Endothelial cell of umbilical vein (primary cell): ENCODE measurements at places on chromosomes 5 and 9. TPM values are rescaled to one million over a fixed set of nuclear protein-coding genes. Genes with fewer than 3 reads are reported as not detected.

Gene PFN3
- polyA plus RNA-seq = not detected in 2 replicates

Gene RAB3C
- polyA plus RNA-seq = 0.22 and 0.66 TPM in 2 replicates

DNA sequence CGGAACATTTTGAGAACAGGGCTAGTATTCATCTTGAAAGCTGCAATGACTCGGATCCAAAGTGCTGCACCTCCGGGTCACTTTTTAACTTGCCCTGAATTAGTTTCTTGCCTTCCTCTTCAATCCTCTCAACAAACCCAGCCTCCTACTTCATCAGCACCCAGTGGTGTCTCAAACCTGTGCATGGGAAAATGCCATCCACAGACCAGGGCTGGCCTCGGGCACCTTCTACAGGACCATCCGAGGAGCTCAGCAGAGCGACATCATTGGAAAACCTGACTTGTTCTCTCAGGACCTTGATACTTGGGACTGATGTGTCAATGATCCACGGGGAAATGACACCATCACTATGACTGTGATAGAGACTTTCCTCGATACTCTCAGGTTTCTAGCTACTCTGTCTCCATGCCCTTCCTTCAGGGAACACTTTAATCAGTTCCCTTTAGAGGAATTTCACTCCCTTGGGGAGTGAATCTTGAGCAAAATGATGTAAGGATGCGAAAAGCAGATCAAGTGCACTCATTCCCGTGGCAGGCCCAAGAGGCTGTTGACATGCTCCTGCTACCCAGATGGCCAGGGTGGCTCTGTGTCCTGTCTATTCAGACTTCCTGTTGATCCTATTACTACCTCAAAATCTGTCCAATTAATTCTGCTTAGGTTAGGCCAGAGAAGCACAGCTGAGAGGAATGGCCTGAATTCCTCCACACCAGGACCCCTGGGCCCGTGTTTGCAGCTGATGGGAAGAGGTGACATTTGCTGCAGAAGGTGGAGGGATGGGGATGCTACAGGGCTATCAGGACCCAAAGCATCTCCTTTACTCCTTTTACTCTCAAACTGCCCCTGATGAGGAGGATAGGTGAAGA, 96.5 kb upstream of the SLC25A48 start:
- DNase-seq = no peak
- H3K4me3 ChIP-seq = no peak overlapping the region

DNA sequence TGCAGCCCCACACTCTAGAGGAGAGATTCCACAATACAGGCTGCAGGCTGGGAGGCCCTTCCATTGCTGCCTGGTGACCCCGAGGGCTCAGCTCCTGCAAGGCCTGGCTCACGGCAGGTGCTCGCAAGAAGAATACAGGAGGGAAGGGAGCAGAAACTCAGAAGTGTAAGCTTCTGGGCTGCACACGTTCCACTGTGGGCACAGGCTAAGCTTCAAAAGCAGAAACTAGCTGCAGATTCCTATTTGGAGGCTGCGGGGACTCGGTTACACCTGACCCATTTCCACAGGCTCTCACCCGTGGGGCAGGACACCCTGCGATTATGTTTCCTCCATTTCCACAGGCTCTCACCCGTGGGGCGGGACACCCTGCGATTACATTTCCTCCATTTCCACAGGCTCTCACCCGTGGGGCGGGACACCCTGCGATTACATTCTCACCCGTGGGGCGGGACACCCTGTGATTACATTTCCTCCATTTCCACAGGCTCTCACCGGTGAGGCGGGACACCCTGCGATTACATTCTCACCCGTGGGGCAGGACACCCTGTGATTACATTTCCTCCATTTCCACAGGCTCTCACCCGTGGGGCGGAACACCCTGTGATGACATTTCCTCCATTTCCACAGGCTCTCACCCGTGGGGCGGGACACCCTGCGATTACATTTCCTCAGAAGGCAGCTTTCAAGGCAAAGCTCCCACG, 10.3 kb downstream of the LPCAT1 start:
- no peak for DNase-seq
- H3K4me3 ChIP-seq = no peak overlapping the region
- H3K27me3 ChIP-seq = no peaks in the 10 kb centered on the region

- H3K27me3 ChIP-seq = peaks cover 6% of the 10 kb centered on the region
- H3K4me1 ChIP-seq = no peaks in the 10 kb centered on the region
- peak; percentile 64 for DNase-seq
- H3K36me3 ChIP-seq = no peaks in the 10 kb centered on the region
- no peak overlapping the region for H3K27ac ChIP-seq
- no peak overlapping the region for H3K4me3 ChIP-seq
These were observed 66.5 kb upstream of the HSPA9 start for GRCh38 chr5:138641547-138642298.

- peaks cover 42% of the 10 kb centered on the region for H3K4me1 ChIP-seq
- H3K27ac ChIP-seq = peak overlapping the region; percentile 71
- H3K27me3 ChIP-seq = no peaks in the 10 kb centered on the region
- H3K4me3 ChIP-seq = no peak overlapping the region
- peaks cover 25% of the 10 kb centered on the region for H3K36me3 ChIP-seq
- DNase-seq = peak; percentile 82
These were observed 27.3 kb downstream of the ANP32B start for GRCh38 chr9:98010445-98010844.

DNA sequence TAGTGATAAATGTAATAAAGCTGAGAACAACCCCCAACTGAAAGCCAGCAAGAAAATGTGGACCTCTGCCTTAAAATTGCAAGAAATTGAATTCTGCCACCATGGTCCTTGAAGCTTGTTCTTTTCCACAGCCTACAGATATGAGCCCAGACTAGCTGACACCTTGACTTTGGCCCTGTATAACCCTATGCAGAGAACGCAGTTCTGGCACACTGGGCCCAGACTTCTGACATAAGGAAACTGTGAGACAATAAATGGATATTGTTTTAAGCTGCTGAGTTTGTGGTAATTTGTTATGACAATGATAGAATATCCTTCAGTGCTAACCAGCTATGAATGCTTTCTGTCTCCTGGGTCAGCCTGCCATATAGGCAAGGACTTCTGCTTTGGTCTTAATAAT, 315.6 kb upstream of the RIOK2 start:
- no peaks in the 10 kb centered on the region for H3K4me1 ChIP-seq
- H3K27ac ChIP-seq = no peak overlapping the region
- no peaks in the 10 kb centered on the region for H3K27me3 ChIP-seq
- H3K36me3 ChIP-seq = no peaks in the 10 kb centered on the region
- H3K4me3 ChIP-seq = no peak overlapping the region

- no peak overlapping the region for H3K4me3 ChIP-seq
- H3K27me3 ChIP-seq = no peaks in the 10 kb centered on the region
- no peak for DNase-seq
- H3K27ac ChIP-seq = no peak overlapping the region
- H3K4me1 ChIP-seq = peaks cover 8% of the 10 kb centered on the region
These were observed 5.0 kb upstream of the SPARC start for GRCh38 chr5:151691706-151692105.

GRCh38 chr9:38119560-38120236, 50.7 kb upstream of the SHB start:
- H3K36me3 ChIP-seq = no peaks in the 10 kb centered on the region
- H3K27me3 ChIP-seq = peaks cover under 1% of the 10 kb centered on the region
- no peak overlapping the region for H3K4me3 ChIP-seq
- H3K4me1 ChIP-seq = no peaks in the 10 kb centered on the region

DNA sequence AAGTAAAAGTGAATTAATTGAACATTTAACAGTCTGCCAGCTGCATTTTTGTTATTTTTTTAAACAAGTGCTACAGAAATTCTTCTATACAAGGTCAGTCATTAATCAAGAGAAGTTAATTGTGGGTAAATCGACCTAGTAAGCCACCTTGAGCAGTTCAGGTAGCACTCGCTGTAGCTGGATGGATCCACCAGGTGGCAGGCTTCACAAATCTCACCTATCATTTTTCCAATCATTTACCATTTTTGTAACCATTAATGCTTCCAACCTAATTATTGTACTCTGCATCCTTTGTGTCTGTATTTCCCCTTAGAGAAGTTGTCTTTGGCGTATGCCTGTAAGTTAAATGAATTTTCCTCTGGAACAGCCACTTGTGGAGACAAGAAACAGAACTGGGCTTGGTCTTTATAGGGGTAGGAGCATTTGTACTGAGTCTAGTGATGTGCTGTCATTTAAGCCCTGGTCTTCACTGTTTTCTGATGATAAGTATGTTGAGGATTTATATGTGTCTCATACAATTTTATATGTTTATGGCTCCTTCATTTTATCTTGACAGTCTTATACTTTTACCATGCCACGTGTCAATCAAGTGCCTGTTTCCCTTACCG, 39.5 kb downstream of the CD180 start:
- peak; percentile 37 for DNase-seq
- peaks cover 36% of the 10 kb centered on the region for H3K36me3 ChIP-seq
- no peaks in the 10 kb centered on the region for H3K4me1 ChIP-seq
- no peak overlapping the region for H3K4me3 ChIP-seq
- H3K27me3 ChIP-seq = no peaks in the 10 kb centered on the region

GRCh38 chr5:95895771-95896170, 65.9 kb downstream of the ELL2 start:
- peaks cover 6% of the 10 kb centered on the region for H3K36me3 ChIP-seq
- H3K27ac ChIP-seq = no peak overlapping the region
- no peaks in the 10 kb centered on the region for H3K4me1 ChIP-seq

- no peaks in the 10 kb centered on the region for H3K36me3 ChIP-seq
- peak; percentile 27 for DNase-seq
- no peak overlapping the region for H3K4me3 ChIP-seq
- H3K27me3 ChIP-seq = no peaks in the 10 kb centered on the region
- H3K27ac ChIP-seq = no peak overlapping the region
- H3K4me1 ChIP-seq = no peaks in the 10 kb centered on the region
These were observed 383.6 kb downstream of the CCDC171 start for GRCh38 chr9:15936306-15936921.

DNA sequence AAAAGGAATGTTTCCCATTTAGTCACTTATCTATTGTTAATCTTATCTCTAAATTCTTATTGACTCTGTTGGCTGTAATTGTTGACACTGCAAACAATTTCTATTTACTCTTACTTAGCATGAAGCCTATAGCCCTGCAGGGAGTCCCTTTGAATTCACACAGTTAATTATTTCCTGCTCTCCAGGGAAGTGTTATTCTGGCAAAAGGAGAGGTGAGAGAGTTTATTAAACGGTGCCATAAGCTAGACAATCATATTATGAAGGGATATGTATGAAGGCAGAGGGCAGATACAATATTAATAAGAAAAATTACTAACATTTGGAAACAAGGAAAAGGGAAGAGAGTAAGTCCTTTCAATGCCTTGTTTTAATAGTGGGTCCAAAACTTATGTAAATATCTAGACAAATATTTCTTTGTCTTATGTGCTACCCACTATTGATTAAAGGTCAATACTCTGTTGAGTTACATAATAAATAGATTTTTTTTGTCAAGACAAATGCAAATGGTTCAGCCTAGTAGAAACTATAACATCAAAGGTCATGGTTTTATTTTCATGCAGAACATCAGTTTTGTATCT, 107.1 kb downstream of the CDH18 start:
- no peaks in the 10 kb centered on the region for H3K4me1 ChIP-seq
- no peak overlapping the region for H3K27ac ChIP-seq
- no peaks in the 10 kb centered on the region for H3K36me3 ChIP-seq
- no peaks in the 10 kb centered on the region for H3K27me3 ChIP-seq

DNA sequence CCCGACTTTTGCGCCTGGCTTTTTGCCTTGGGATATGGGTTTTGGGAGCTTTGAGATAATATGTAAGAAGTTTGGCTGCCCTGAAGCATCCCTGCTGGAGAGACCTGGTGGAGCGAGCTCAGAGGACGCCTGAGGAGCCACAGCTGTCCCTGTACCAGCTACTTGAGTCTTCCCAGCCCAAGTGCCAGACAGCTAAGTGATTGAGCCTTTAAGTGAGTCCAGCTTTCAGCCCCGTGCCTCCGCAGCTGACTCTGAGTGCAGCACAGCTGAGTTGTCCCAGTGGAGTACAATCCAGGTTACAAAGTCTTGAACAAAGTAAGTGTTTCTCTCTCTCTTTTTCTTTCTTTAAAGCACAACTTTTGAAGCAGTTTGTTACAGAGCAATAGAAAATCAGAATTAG, 203.8 kb upstream of the DAP start:
- no peak for DNase-seq
- no peak overlapping the region for H3K4me3 ChIP-seq
- no peak overlapping the region for H3K27ac ChIP-seq
- no peaks in the 10 kb centered on the region for H3K36me3 ChIP-seq
- H3K4me1 ChIP-seq = no peaks in the 10 kb centered on the region
- no peaks in the 10 kb centered on the region for H3K27me3 ChIP-seq

DNA sequence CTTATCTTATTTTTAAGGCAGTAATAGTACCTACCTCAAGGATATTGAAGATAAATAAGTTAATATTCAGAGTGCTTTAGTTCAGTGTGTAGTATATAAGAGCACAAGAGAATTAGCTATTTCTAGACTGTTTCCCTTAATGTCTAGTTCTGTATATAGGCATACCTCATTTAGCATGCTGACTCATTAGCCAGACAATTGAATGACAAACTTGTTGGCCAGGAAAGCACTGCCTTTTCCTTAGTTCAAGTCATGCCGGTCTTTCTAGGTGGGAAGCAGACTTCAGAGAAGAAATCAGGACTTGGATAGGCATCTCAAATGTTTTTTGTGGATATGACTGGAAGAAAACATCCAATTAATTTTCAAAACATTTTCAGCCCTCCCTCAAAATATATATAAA, 3.2 kb upstream of the FBXO4 start:
- DNase-seq = peak; percentile 90
- peaks cover 5% of the 10 kb centered on the region for H3K36me3 ChIP-seq
- peaks cover 22% of the 10 kb centered on the region for H3K4me1 ChIP-seq
